ENCODE measurements at places on chromosomes 5 and 9.

GRCh38 chr5:42656651-42657015 lies 100.0 kb upstream of the CCDC152 start:
- DNase-seq, result no peak

- no peak for DNase-seq
Measured at GRCh38 chr9:95366731-95367325, 49.3 kb upstream of the FANCC start.

- DNase-seq, result no peak
Measured at GRCh38 chr9:81619353-81620001, 69.9 kb downstream of the TLE1 start.

DNA sequence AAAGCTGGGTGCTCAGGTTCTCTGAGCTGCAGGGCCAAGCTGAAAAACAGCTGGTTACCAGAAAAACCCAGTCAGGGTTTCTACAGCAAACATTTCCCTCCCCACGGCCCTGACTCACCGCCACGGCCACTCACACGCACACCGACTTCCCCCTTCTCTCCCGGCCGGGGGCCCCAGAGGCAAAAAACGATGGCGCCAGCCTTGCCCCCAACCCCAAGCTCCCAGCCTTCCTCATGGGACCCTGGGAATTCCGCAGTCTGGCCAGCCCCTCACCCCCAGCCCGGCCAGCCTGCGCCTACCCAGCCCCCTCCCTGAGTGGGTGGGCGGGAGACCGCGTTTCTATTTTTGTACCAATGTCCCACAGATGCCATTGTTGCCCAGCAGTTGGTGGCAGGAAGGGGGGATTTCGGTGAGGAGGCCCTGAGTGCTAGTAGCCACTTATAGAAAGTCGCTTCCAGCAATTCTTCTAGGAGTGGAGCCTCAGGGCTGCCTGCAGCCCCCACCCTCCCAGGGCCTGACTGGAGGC lies 18.4 kb downstream of the ENG start:
- peak; percentile 42 for DNase-seq

- DNase-seq, result no peak
Measured at GRCh38 chr5:97726106-97726505, 543.1 kb upstream of the RIOK2 start.

DNA sequence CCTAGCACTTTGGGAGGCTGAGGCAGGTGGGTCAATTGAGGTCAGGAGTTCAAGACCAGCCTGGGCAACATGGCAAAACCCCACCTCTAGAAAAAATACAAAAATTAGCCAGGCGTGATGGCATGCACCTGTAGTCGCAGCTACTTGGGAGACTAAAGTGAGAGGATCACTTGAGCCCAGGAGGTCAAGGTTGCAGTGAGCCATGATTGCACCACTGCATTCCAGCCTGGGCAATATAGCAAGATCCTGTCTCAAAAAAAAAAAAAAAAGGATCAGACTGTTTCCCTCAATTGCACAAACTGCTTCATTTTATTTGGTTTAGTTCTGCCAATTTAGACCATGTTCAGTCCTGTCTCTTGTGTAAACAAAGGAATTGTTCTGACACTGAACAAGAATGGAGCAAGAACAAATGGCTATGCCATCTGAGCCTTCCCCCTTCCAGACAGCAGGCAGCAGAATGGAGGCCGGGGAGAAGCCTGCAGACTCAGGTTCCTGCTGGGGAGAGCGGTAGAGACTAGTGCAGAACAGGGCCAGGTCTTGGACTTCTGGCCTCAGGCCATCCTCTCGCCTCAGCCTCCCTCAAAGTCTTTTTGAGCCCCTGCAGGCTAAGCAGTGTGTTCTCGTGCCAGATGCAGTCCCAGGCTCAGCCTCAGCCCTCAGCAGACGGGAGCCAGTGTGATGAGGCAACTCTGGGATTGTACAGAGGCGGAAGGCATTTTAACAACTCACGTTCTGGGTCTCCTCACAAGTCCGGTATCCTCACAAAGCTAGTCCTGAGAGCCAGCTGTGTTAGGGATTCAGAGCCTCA lies 18.2 kb downstream of the HNRNPH1 start:
- DNase-seq, result no peak

DNA sequence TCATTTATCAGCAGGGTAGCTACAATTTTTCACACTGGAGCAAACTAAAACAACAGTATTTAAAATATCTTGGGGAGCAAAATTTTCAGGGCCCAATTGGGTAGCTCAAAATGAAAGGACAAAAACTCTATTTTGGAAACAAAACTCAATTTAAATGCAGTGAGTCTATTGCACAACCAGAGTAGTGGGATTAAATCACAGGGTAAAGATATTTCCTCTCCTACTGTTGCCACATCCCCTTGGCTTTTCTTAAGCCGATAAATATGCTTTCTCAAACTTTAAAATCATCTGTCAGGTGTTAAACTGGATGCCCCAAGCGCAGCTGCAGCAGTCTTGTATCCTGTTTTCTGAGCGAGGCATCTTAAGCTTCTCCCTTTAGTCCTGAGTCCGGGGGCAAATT lies 1474.3 kb upstream of the CDH9 start:
- no peak for DNase-seq

GRCh38 chr5:1404062-1404461 lies 41.2 kb downstream of the SLC6A3 start:
- no peak for DNase-seq
